ENCODE measurements at places on chromosomes 16 and 17. TPM values are rescaled to one million over a fixed set of nuclear protein-coding genes. Genes with fewer than 3 reads are reported as not detected.
A peak's percentile ranks its signal among the peaks of the same experiment; 100 is the strongest.

- no peak overlapping the region for H3K4me3 ChIP-seq
- H3K36me3 ChIP-seq: no peaks in the 10 kb centered on the region
- no peaks in the 10 kb centered on the region for H3K27me3 ChIP-seq
Measured at GRCh38 chr17:76947771-76948170, 79.6 kb downstream of the MGAT5B start.

DNA sequence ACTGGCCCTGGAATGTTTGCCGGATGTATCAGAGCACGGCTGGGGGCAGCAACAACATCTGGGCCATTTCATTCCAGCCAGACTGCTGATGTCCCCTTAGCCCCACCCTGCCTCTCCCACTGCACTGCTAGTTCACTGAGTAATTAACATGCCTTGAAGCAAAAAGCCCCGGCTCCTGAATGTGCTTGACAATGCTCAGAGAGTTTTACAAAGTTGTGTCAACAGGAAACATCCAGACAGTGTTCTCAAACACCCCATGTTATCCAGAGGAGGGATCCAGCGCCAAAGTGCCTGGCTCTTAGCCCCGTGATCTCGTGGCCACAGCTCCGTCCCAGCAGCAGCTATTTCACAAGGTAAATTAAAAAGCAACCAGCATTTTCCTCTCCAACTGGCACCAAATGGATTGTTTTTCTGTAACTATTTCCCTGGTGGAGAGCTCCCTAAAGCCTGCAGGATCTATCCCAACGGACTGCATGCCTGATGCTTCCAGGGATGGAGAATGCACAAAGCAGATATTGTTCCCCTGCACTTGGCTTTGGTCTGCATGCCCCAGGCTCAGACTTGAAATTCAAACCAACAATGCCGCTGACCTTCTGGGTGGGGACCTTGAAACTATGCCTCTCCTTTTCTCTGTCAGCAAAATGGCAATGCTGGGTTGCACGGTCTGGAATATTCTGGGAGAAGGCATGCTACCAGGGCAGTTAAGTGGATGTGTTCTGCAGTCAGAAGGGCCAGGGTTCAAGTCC is 115.6 kb upstream of the CDH5 start:
- H3K4me1 ChIP-seq: peaks cover 18% of the 10 kb centered on the region
- H3K27ac ChIP-seq: peak overlapping the region; percentile 47
- H3K36me3 ChIP-seq: no peaks in the 10 kb centered on the region
- DNase-seq: peak; percentile 44
- H3K27me3 ChIP-seq: no peaks in the 10 kb centered on the region
- no peak overlapping the region for H3K4me3 ChIP-seq

DNA sequence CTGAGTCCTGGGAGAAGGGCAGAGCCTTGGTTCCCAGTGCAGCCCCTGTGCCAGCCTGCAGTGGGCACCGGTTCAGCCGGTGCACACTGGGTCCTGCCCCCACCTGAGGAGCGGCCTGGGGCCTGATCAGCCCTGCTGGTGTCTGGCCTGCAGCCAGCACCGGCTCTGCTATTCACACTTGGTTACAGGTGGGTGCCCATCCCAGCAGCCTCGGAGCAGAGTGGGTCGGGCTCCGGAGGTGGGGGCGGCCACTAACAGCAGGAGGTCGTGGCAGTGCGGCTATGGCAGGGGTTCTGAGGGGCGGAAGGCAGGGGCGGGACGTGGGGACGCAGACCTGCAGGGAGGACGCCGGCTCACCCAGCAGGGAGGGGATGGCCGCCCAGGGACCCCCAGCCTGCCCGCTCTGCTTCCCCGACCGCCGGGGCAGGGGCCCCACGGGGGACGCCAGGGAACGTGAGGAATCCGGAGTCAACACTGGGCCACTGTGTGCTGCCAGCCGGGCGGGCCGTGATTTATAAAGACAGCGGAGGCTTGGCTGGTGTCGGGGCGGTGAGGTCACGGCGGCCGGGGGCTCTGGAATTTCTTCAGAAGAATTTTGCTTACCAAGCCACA is 20.3 kb downstream of the METRNL start:
- peak; percentile 75 for DNase-seq
- H3K27me3 ChIP-seq: no peaks in the 10 kb centered on the region
- H3K27ac ChIP-seq: peak overlapping the region; percentile 62
- no peaks in the 10 kb centered on the region for H3K36me3 ChIP-seq
- peaks cover 61% of the 10 kb centered on the region for H3K4me1 ChIP-seq

DNA sequence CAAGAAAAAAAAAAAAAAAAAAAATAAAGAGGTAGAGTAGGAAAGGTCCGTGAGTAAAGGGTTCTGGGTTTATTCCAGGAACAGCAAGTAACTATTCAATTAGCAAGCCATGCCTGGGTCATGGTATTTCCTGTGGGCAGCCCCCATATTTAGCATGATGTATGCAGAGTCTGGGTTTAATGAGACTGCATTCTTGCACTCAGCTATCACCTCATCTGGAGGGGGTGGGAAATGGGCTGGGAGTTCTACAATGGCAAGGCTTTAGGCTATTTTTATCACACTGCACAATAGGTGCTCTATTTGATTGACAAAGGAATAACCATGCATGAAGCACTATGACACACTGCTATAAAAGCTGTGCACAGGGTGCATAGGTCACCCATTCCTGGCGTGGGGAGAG is 104.0 kb upstream of the CCL2 start:
- H3K36me3 ChIP-seq: no peaks in the 10 kb centered on the region
- H3K4me3 ChIP-seq: no peak overlapping the region
- H3K27me3 ChIP-seq: peaks cover 38% of the 10 kb centered on the region

DNA sequence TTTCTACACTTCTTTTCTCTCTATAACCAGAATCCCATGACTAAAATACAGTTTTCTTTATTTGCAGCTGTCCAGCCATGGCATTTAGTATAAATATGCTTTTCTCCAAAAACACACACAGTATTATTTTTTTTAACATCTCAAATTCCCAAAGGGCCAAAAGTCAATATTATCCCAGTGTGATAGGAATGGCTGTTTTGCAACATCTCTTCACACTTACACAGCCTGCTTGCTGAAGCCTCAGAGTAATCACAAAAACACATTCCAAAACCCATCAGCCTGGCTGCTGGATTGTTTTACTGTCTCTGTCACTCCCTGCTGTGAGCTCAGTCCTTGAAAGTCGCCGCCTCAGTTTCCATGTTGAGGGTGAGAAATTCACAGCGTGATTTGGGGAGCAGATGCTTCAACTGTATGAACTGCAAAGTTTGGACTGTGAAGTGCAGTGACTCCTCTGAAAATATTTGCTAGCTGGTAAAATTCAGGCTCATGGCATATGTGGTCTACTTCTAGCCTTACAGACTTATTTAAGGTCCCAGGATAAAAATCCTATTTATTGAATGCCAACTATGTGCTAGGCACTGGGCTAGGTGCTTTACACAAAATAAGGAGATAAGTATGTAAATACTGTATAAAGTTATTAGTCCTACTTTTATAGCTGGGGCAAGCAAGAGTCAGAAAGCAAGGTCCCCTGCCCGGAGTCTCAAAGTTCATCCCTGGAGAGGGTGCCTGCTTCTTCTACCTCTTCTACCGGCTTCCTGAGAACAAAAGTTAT is 116.5 kb downstream of the SOCS1 start:
- DNase-seq: no peak
- H3K4me1 ChIP-seq: peaks cover 29% of the 10 kb centered on the region
- H3K27me3 ChIP-seq: no peaks in the 10 kb centered on the region
- H3K4me3 ChIP-seq: no peak overlapping the region
- no peak overlapping the region for H3K27ac ChIP-seq
- H3K36me3 ChIP-seq: no peaks in the 10 kb centered on the region

GRCh38 chr17:47978324-47978723 is 7.4 kb downstream of the CDK5RAP3 start:
- no peaks in the 10 kb centered on the region for H3K36me3 ChIP-seq
- no peak overlapping the region for H3K27ac ChIP-seq
- H3K27me3 ChIP-seq: no peaks in the 10 kb centered on the region
- H3K4me1 ChIP-seq: no peaks in the 10 kb centered on the region
- H3K4me3 ChIP-seq: no peak overlapping the region

- no peaks in the 10 kb centered on the region for H3K27me3 ChIP-seq
- peak overlapping the region; percentile 22 for H3K27ac ChIP-seq
- no peak for DNase-seq
- no peak overlapping the region for H3K4me3 ChIP-seq
- peaks cover 41% of the 10 kb centered on the region for H3K4me1 ChIP-seq
Measured at GRCh38 chr16:333406-334094, 19.0 kb downstream of the AXIN1 start.

GRCh38 chr17:12712941-12713340 is 47.3 kb downstream of the MYOCD start:
- no peaks in the 10 kb centered on the region for H3K4me1 ChIP-seq
- DNase-seq: no peak
- no peak overlapping the region for H3K27ac ChIP-seq
- no peak overlapping the region for H3K4me3 ChIP-seq
- H3K27me3 ChIP-seq: no peaks in the 10 kb centered on the region

GRCh38 chr16:72811876-72812275 is 236.1 kb downstream of the ZFHX3 start:
- H3K27ac ChIP-seq: no peak overlapping the region
- H3K4me1 ChIP-seq: no peaks in the 10 kb centered on the region
- H3K36me3 ChIP-seq: no peaks in the 10 kb centered on the region
- no peak for DNase-seq
- no peak overlapping the region for H3K4me3 ChIP-seq

GRCh38 chr16:76176153-76176552 is 101.0 kb upstream of the CNTNAP4 start:
- no peak overlapping the region for H3K27ac ChIP-seq
- H3K4me1 ChIP-seq: no peaks in the 10 kb centered on the region
- no peaks in the 10 kb centered on the region for H3K36me3 ChIP-seq
- no peak for DNase-seq
- no peaks in the 10 kb centered on the region for H3K27me3 ChIP-seq
- no peak overlapping the region for H3K4me3 ChIP-seq

DNA sequence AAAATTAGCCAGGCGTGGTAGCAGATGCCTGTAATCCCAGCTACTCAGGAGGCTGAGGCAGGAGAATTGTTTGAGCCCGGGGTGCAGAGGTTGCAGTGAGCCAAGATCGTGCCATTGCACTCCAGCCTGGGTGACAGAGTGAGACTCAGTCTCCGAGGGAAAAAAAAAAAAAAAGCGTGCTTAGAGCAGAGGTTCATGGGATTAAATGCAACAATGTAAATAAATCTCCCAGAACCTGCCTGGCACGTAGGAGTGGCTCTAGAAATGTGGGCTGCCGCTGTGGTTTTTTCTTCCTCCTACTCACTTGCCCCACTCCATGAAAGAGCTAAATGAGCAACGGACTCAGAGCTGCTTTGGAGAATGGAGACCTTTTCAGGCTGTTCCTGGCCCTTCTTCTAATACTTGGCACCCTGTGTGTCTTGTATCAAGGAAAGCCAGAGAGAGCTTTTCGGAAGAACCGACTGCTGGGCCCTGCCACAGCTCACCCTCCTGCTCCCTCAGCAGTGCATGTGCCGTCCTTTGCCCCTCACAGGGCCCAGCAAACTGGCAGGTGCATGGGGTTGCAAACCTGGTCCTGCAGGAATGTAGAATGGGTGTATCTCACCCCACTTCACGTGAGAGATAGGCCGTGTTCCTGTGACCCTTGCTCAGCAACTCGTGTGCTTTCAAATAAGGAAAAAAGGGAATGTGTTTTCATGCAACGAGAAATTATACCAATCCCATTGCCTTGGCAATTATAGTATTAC is 52.0 kb downstream of the LDHD start:
- H3K4me1 ChIP-seq: peaks cover 25% of the 10 kb centered on the region
- no peak overlapping the region for H3K4me3 ChIP-seq
- H3K27me3 ChIP-seq: no peaks in the 10 kb centered on the region
- peak; percentile 64 for DNase-seq

GRCh38 chr17:7684851-7685532 is 2.3 kb downstream of the TP53 start:
- DNase-seq: no peak
- H3K4me3 ChIP-seq: peak overlapping the region; percentile 51
- no peaks in the 10 kb centered on the region for H3K27me3 ChIP-seq
- no peaks in the 10 kb centered on the region for H3K36me3 ChIP-seq

DNA sequence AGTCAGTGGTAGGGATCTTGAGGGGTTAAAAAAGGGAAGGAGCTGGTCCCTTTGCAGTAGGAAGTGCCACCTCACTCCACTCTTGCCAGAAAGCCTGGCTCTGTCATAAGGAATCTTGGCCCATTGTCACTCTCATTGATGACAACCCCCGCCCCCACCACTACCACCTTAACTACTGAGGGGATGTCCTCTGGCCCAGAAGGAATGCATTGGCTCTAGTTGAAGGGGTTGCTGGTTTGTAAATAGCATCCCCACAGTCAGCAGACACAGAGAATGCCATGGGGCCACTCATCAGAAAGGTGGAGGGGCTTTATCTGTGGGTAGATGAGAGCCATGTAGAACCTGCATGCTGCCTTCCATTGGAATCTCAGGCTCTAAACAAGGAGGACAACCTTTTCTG is 316.2 kb downstream of the WWOX start:
- H3K27ac ChIP-seq: no peak overlapping the region
- H3K27me3 ChIP-seq: no peaks in the 10 kb centered on the region
- H3K4me3 ChIP-seq: no peak overlapping the region
- H3K4me1 ChIP-seq: no peaks in the 10 kb centered on the region
- DNase-seq: no peak
- no peaks in the 10 kb centered on the region for H3K36me3 ChIP-seq

DNA sequence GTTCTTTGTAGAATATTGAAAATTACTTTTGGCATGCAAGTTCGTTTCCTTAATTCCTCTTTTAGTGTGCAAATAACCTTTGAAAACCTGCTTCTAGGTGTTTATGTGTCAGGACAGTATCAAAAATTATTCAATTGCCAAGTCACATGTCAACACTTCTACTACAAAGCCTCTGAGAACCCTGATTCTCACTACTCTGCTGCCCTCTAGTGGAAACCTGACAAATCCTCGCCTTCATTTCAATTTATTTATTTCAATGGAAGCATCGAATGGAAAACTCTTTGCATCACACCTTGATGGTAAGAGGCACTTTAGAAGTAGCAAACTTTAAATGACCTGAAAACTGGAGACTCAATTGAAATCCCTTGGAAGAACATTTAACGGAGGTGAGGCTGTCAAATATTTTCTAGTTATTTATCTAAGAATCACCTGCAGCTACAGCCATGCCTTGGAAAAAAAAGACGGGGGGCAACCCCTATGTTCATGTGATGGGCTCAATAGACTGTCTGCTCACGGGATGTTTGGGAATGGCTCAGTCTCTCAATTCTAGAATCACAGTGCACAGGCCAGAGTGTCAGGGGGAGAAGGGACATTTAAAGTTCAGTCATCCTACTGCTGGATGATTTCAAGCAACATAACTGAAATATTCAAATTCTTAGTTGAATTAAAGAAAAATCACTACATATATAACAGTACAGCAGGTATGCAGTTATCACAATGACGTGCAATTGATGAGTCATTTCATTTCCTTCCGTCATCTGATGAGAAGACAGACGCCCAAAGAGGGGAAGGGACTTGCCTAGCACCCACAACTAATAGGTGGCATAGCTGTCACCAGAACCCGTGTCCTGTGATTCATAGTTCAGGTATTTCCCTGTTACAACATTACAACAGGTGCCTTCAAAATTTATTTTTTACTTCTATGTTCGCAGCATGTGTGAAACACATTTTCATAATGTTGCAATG is 563.9 kb downstream of the TOX3 start:
- DNase-seq: peak; percentile 88
- H3K36me3 ChIP-seq: no peaks in the 10 kb centered on the region
- no peaks in the 10 kb centered on the region for H3K4me1 ChIP-seq
- H3K27me3 ChIP-seq: peaks cover 6% of the 10 kb centered on the region

- H3K27me3 ChIP-seq: no peaks in the 10 kb centered on the region
- no peaks in the 10 kb centered on the region for H3K36me3 ChIP-seq
- no peak for DNase-seq
- no peaks in the 10 kb centered on the region for H3K4me1 ChIP-seq
Measured at GRCh38 chr17:75624714-75625345, 8.4 kb upstream of the SMIM5 start.

Gene TPPP3
- 13.4 TPM for polyA plus RNA-seq

Gene IKZF3
- polyA plus RNA-seq: not detected

Gene LITAFD
- polyA plus RNA-seq: not detected

Gene LPO
- polyA plus RNA-seq: 0.29 TPM

Gene DNAH9
- polyA plus RNA-seq: 2.7 TPM

Gene C17orf113
- 1.2 TPM for polyA plus RNA-seq

Gene CCL7
- 1.2 TPM for polyA plus RNA-seq

Data from hepatocyte (in vitro differentiated cells).